Chondrocyte (in vitro differentiated cells): ENCODE measurements at places on chromosomes 5 and 9. TPM values are rescaled to one million over a fixed set of nuclear protein-coding genes. Genes with fewer than 3 reads are reported as not detected.

DNA sequence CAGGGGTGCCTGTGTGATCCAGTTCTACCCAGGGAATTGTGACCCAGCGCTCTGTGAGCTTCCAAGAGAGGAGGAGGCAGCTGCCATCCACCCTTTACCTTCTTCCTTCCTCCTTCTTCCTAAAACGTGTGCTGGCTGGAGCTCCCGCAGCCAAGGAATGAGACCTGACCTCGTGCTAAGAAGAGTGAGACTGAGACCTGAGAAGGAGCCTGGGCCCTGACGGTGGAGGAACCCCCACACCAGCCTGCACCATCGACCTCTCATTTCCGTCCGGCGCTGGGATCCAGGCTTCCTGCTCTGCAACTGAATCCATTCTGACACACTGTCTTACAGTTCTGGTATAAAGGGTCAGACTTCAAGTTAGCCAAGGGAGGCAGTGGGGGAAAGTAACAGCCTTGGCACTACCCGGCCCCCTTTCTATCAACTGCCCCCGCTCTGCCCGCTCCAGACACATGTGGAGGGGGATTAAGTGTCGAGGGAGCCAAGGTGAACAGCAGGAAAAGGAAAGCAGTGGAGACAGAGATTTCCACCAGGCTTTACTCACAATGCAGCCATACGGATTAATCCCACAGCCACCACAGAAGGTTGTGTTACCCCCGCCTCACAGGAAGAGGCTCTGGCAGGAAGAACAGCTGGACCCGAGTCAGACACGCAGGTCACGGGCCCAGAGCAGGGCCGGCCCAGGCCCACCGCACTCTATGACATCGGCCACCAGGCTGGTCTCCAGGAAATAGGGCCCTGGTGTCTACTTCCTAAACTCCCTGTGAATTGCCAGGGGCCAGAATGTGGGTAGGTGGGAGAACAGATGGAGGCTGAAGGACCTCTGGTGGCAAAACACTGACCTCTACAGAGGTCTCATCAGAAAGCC lies 15.8 kb downstream of the MGAT1 start:
- H3K4me1 ChIP-seq: peaks cover 52% of the 10 kb centered on the region
- peak overlapping the region; percentile 98 for H3K27ac ChIP-seq
- DNase-seq: peak; percentile 46
- no peaks in the 10 kb centered on the region for H3K27me3 ChIP-seq
- peaks cover 6% of the 10 kb centered on the region for H3K36me3 ChIP-seq

DNA sequence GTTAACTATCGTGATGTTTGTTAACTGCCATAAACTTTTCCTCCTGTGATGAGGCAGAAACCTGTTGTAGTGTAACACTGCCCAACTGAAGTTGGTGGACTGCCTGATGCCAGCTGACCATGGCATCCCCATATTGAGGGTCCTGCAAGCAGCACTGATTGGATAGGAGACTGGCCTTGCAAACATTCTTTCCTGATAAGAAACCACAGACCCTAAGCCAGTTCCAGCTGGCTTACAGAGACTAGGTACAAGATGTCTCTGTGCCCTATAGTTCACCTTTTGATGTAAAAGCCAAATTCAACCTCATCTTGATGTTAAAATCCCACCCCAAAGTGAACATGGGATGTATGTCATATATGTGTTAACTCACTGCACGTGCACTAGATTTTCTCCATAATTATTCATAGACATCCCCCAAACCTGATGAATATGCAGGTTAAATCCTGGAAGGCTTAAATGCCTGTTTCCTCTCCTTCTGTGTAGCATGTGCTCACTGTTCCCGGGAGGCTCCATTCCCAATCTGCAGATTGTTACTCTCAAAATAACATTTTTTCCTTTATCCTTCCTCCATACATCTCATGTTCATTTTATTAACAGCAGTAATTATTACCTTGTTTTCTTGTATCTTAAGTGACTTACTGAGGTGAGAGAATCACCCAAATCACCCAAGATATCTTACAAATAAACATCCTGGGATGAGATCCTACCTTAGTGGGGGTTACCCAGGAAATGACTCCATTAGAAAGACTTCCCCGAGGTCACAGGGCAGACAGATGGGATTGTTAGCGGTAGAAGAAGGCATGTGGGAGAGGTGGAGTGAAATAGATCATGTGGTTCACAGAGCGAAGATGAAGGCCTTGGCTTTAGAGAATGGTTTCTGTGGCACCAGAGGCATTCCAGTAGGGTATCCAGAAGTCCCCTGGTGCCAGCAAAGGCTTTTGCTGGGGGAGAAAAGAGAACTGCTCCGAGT lies 566.7 kb downstream of the CCDC171 start:
- no peaks in the 10 kb centered on the region for H3K36me3 ChIP-seq
- peak overlapping the region; percentile 16 for H3K4me3 ChIP-seq
- peaks cover 43% of the 10 kb centered on the region for H3K4me1 ChIP-seq
- H3K27ac ChIP-seq: peak overlapping the region; percentile 93
- H3K27me3 ChIP-seq: no peaks in the 10 kb centered on the region
- DNase-seq: no peak

FOXD4L5 gene
- 0.10 to 0.51 TPM (median 0.18 TPM) in 3 replicates for total RNA-seq

DNA sequence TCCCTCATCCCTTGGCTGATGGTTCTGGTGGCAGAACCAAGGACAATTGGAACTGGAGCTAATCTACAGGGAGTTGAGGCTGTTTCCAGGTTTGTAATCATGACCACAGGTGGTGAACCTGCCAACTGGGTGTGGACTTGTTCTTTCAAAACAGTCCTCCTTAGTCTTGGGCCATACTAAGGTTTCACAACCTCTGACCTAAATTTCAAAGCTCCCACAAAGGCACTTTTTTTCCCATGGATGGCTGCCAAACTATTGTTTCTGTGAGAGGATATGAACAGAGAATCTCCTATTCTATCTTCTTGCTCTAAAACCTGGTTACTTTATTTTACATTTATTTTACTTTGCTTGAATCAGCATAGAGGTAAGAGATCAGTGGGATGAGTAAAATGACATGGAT lies 106.5 kb upstream of the IZUMO3 start:
- DNase-seq: no peak
- H3K36me3 ChIP-seq: no peaks in the 10 kb centered on the region
- H3K27me3 ChIP-seq: no peaks in the 10 kb centered on the region
- H3K4me1 ChIP-seq: no peaks in the 10 kb centered on the region
- no peak overlapping the region for H3K27ac ChIP-seq

GRCh38 chr5:73938280-73938937 lies 312.4 kb downstream of the ARHGEF28 start:
- H3K27me3 ChIP-seq: no peaks in the 10 kb centered on the region
- H3K27ac ChIP-seq: peak overlapping the region; percentile 97
- H3K4me3 ChIP-seq: peak overlapping the region; percentile 39
- no peak for DNase-seq

CD72 gene
- 0.51 to 1.1 TPM (median 1.1 TPM) in 3 replicates for total RNA-seq

DNA sequence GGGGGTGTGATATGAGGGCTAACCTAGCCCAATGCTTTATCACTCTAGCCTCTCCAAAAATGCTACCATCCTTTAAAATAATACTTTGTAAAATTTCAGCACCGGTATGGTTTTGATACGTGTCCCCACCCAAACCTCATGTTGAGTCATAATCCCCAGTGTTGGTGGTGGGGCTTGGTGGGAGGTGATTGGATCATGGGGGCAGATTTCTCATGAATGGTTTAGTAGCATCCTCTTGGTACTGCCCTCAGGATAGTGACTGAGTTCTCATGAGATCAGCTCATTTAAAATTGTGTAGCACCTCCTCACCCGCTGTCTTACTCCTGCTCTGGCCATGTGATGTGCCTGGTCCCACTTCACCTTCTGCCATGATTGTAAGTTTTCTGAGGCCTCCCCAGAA lies 35.0 kb upstream of the ANKH start:
- H3K27ac ChIP-seq: no peak overlapping the region
- no peak overlapping the region for H3K4me3 ChIP-seq
- no peak for DNase-seq
- no peaks in the 10 kb centered on the region for H3K27me3 ChIP-seq

C9orf153 gene
- total RNA-seq: 0.48 TPM in 1 of 3 replicates, not detected in the others
